Uterine smooth muscle cell (primary cell): ENCODE measurements at places on chromosomes 7 and 10. TPM values are rescaled to one million over a fixed set of nuclear protein-coding genes. Genes with fewer than 3 reads are reported as not detected.

Gene OR2A5
- not detected in 2 replicates for total RNA-seq

Gene AGR3
- total RNA-seq: not detected in 2 replicates

Gene CC2D2B
- total RNA-seq: not detected in 2 replicates

Gene HYAL4
- not detected in 2 replicates for total RNA-seq

Gene SMARCD3
- 25.6 and 35.7 TPM in 2 replicates for total RNA-seq

Gene PLAC9
- total RNA-seq: 1.9 and 6.9 TPM in 2 replicates

Gene PCGF6
- total RNA-seq: 12.0 and 21.0 TPM in 2 replicates

Gene RBM20
- under 0.01 TPM in 2 replicates for total RNA-seq

Gene ST8SIA6
- not detected in 2 replicates for total RNA-seq
